Stimulated activated CD4-positive, alpha-beta T cell treated with anti-CD3 and anti-CD28 coated beads, Interleukin-4, amount 100 ng/mL, for 48 hours (primary cell): ENCODE measurements at places on chromosomes 16 and 17.

DNA sequence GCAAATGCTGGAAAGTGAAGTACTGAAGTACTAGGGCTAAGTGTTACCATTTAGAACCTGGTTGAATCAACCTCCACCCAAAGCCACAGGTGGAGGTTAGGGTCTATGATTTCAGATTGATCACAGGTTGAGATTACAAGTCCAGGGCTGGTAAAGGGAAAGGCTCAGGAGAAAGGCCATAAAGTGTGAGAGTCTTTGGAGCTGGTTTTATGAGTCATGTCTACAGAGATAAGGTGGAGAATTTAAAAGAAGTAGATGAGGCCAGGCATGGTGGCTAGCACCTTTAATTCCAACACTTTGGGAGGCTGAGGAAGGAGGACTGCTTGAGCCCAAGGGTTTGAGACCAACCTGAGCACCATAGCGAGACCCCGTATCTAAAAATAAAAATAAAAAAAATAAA is 221.7 kb upstream of the CDH11 start:
- DNase-seq: no peak

- no peak for DNase-seq
These were observed 5.1 kb downstream of the KRT31 start for GRCh38 chr17:41392278-41392677.

DNA sequence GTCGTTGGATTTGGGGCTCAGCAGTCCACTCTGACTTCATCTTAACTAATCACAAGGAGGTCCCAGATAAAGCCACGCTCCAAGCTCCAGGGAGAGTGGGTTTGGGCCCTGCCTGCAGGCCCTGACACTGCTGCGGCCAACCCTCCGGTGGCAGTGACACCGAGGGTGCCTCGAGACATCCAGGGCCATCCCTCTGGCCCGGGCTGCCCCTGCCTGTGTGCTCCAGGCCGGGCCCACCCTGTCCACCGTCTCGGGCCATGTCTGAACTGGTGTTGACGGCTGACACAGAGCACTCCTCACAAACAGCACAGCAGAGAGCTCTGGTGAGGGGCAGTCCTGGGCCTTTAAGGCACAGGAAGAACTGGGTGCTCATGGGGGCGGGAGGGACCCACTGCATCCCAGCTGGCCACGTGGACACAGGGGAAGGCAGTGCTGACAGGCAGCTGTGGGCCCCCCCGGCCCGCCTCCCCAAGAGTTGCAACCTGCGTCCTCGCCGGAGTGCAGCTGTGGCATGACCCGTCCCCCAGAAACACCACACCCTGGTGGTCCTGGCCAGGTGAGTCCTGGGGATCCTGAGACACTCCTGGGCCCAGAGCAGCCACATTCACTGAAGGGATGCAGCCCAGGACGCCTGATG is 80.0 kb downstream of the LMF1 start:
- no peak for DNase-seq

DNA sequence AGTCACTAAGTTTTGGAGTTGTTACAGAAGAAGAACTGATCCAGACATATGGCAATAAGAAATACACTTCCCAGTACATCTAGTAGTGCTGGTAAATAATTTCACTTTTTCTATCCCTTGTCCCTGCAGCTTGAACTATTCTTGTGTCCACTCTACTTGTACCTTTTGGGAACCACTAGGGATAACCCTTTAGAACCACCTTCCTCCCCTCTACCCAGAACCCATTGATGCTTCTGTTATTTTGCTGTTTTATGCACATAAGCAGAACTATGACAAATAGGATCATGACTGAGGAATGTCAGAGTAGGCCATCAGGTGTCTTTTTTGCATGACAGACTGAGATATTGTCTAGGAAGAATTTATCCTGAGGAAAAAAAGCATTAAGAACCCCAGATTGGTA is 125.1 kb downstream of the BRIP1 start:
- DNase-seq: no peak

- DNase-seq: no peak
These were observed 561 bp upstream of the HERPUD1 start for GRCh38 chr16:56931271-56931891.

DNA sequence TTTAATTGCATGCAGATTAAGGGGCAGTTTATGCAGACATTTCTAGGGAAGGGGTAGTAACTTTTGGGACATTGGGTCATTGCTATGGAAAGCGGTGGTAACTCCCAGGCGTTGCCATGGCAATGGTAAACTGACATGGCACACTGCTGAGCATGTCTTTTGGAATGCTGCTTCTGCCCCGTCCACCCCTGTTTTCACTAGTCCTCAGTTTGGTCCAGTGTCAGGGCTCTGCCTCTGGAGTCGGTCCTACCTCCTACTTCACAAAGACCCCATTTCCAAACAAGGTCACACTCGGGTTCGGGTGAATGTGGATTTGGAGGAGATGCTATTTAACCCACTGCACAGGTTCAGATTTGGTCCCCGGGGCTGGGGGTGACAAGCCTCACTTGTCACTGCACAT is 2.9 kb downstream of the IL34 start:
- DNase-seq: no peak

DNA sequence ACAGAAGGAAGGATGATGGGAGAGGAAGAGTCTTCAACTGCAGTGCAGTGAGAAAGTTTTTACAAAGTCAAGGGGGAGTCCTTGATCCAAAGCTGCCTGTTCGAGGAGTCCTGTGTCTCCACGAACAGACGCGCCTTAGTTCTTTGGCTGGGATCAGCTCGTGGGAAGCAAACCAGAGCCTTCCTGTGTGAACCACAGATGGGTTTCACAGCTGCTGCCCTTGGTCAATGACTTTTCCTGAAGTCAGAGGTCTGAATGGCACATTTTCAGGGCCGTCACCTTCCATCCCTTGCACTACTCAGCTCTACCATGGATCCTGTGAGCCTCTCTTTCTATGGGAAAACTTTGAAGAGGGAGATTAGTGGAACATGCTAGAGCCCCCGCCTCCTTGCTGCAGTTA is 4.2 kb upstream of the SBK1 start:
- no peak for DNase-seq

- no peak for DNase-seq
These were observed 2.3 kb downstream of the PHAF1 start for GRCh38 chr16:67111951-67112444.

- no peak for DNase-seq
These were observed 40.8 kb upstream of the CIBAR2 start for GRCh38 chr16:85153046-85153445.

DNA sequence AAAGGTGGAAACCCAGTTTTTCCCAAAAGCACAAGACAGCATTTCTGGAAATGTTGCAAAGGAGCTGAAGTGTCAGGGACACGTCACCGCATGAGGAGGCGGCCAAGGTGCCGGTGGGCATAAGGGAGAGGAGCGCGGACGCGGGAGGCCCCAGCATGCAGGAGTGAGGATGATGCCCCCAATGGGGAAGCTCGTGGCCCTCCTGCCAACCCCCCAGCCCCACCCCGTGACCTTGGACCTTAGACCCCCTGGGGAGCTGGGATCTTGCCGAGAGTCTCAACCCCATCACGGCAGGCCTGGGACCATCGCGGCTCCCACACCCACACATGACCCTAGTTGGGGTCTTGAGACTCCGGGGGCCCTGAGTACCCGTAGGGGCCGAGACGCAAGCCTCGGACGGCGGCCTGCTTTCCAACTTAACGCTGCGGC is 119.4 kb upstream of the METRNL start:
- no peak for DNase-seq

GRCh38 chr17:29905879-29906167 is 24.2 kb downstream of the SSH2 start:
- DNase-seq: no peak

DNA sequence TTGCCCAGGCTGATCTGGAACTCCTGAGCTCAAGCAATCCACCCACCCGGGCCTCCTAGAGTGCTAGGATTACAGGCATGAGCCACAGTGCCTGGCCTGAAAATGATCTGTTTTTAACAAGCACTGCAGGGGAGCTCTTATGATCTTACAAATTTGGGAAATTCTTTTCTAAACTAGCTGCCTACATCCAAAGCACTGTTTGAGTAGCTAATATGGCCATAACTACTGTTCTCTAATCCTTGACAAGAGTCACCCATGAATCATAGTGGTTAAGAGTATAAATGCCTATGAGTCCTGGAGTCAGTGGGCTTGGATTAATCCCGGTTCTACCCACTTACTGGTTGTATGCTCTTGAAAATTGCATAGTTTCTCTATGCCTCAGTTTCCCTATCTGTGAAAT is 1.4 kb upstream of the CPPED1 start:
- DNase-seq: no peak

GRCh38 chr16:12573730-12574383 is 229.8 kb downstream of the CPPED1 start:
- peak; percentile 62 for DNase-seq
